ENCODE measurements at places on chromosomes 11 and 22.

DNA sequence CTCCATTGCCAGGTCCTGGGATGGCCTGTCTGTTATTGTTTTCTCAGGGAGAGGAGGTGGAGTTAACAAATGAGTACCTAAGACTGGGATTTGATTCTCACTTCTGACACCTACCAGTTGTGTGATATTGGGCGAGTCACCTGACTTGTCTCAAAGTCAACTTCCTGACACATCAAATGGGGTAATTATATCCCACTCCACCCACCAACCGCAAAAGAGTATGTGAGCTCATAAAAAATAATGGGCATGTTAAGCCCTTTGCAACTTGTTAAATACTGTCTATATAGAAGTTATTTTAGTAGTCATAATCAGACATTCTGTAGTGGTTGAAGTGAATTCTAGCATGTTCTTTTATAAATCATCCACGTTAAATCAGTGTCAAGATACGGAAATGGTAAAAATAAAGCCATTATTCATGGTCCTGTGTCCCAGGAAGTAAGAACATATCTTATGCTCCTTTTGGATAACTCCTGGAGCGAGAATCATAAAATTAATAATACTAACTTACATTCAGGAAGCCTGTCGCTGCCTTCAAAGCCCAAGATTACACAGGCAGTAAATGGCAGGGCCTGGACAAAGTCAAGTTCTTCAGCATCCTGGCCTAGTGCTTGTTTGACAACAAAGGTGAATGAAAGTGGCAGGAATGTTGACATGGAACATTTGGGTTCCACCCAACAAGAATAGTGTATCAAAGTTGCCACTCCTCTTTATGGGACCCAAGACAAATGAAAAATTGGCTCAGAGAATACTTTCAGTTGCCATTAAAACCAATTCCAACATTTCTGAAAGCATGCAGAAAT is 54.3 kb downstream of the SYTL2 start:
- no peak for DNase-seq

GRCh38 chr11:59138643-59139042 is 4.0 kb upstream of the FAM111A start:
- DNase-seq, result no peak

GRCh38 chr11:69874984-69875624 is 55.9 kb upstream of the FGF3 start:
- no peak for DNase-seq

GRCh38 chr11:96130061-96130620 is 206.2 kb upstream of the MTMR2 start:
- DNase-seq, result no peak

- DNase-seq, result no peak
Measured at GRCh38 chr11:38924644-38925043, 2326.6 kb upstream of the RAG2 start.

- no peak for DNase-seq
Measured at GRCh38 chr11:117505285-117505970, 177.8 kb downstream of the CEP164 start.

- DNase-seq, result no peak
Measured at GRCh38 chr11:35548925-35549561, 23.6 kb upstream of the PAMR1 start.

DNA sequence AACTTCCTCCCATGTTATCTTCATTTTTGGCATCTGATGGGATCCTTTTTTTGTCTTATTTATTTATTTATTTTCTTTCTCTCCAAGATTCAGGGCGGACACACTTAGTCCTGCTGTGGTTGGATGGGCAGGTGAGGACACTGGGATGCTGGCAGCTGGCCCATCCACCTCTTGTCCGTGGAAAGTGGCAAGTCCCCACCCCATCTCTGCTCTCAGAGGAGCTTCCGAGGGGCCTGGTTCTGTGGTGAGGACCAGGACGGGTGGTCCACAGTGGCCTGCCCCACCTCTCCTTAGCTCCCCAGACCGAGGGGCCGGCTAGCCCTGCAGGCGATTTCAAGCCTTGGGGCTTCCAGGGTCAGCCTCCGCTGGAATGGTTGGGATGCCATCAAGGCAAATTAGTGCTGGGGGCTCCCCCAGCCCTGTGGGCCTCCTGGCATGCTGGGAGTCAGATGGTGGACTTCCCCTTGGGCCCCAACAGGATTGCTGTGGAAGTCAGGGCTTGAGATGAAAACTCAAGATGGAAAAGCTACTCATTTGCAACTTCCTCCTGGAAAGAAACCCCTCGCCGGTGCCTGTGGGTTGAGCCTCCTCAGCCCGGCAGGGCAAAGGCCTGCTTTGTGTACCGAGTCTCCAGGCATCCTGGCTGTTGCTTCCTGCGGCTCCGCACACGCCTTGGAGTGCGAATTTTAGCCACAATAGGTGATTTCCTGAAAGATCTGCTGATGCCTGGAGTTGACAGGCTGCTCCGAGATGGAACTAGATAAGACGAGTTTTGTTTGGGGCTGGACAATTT is 31.2 kb upstream of the LINC01488 start:
- no peak for DNase-seq

GRCh38 chr11:84419616-84420015 is 1133.4 kb upstream of the CCDC90B start:
- DNase-seq, result no peak

- no peak for DNase-seq
Measured at GRCh38 chr11:63767565-63768236, 874 bp downstream of the ZFTA start.

GRCh38 chr11:133981156-133981555 is 24.4 kb upstream of the IGSF9B start:
- DNase-seq, result no peak

DNA sequence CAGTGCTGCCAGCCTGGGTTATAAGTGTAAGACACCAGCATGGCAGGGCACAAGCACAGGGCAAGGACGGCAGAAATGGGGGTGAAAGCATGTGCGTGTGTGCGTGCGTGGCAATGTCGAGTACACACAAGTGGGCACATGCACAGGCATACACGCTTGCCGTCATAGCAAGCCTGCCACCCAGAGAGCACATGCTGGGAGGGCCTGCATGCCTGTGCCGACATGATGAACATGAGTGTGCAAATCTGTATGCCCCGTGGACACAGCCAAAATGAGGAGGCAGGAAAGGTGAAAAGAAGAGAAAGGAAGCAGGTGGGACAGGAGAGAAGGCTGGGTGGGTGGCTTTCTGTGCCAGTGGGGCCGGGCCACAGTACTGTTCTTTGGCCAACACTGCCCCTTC is 62.9 kb downstream of the NECTIN1 start:
- no peak for DNase-seq

DNA sequence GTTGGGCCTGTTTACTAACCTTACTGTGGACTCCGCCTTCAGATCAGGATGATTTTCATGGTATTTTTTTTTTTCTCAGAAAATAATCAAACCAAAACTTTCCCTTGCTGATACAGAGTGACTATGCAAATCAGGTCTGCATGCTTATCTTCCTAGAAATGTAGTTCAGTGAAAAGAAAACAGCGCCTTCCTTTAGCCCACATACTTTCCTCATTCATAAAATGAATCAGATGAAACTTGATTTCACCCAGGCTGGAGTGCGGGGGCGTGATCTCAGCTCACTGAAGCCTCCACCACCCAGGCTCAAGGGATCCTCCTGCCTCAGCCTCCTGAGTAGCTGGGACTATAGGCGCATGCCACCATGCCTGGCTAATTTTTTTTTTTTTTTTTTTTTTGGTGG is 26.0 kb downstream of the ZNRF3 start:
- no peak for DNase-seq

DNA sequence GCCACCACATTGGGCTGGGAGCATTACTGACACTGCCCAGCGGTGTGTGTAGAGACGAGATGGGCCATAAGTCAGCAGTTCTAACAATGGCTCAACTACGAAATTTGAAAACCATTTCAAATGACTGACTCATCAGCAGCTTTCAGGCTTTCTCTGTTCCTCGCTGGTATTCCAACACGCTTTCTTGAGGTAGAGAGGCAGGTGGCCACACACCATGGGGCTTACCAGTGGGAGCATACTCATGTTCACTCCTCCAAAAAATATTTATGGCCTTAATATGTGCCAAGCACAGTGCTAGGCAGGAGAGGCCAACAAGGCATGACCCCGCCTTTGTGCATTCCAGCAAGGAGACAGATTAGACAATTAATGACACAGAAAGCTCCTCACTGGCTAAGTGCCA is 20.3 kb downstream of the ARFGAP2 start:
- no peak for DNase-seq

DNA sequence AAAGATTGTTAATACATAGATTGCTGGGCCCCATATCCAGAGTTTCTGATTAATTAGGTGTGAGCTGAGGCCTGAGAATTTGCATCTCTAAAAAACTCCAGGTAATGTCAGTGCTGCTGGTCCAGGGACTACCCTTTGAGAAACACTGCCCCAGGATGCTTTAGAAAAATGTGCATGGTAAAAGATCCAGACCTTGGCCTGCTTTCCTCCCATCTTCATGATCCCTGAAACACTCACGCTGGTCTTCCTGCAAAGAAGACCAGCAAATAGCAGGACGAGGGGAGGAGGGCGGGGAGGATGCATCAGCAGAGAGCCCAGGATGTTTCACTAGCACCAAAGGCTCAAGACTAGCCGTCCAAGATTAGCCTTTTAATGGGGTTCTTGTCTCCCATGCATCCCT is at the start of gene OR8A1:
Gene OR8A1 (plus strand): TSS at position 301 of the 400 bp plus-strand sequence. CDS start 123 bp downstream, outside the sequence.
- no peak for DNase-seq

GRCh38 chr11:88478136-88478815 is 140.7 kb upstream of the CTSC start:
- no peak for DNase-seq

Data from HuH-7.5 (cell line).